ENCODE measurements at places on chromosomes 3 and 15. TPM values are rescaled to one million over a fixed set of nuclear protein-coding genes. Genes with fewer than 3 reads are reported as not detected.

GRCh38 chr3:169528289-169528688 is 135.2 kb downstream of the MECOM start:
- no peak for DNase-seq

The DTWD1 gene
- total RNA-seq = 39.8 TPM

The PRSS50 gene
- 0.16 TPM for total RNA-seq

The LZTFL1 gene
- 31.0 TPM for total RNA-seq

DNA sequence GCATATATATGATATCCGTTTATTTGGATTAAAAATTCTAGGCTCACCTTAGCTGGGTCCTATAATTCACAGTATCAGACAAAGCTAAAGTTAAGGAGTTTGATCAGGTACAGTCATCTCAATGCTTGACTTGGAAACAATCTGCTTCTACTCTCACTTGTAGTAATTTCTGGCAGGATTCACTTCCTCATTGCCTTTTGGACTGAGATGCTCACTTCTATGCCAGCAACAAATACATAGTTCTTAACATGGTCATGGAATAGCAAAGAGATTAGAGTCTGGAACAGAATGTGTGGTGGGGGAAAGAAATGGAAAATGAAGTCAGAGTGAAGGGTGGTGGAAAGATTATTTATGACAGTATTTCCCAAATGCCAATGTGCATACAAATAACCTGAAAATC is 693.6 kb downstream of the CADM2 start:
- DNase-seq = no peak

DNA sequence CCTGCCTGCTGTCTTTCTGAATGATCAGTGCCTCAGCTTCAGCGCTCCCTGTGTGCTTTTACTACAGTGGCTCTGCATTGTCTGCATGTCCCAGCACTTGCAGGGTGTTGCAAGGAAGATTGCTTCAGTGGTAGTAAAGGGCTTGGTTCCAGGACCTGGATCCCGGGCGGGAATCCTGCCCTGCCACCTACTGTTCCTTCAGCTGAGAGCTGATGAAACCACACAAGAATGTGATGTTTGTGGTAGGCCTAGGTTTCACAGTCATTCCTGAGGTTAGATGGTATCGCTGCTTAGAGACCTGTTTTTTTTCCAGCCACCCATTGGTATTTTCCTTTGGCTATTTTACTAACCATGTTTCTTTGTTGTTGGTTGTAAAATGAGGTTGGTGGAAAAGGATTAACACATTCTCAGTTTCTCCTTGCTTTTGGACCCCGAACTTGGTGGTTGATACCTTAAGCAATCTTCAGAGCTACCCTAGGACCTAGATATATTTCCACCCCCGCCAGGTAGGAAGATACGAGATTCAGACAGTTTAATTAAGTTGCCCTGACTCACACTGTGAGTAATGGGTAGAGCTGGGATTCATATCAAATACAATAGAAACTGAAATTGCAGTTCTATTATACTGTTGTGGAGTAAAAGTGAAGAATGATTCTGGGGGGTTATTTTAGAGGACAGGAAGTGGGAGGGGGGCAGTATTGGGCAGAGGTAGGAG is 11.4 kb downstream of the GPR87 start:
- DNase-seq = peak; percentile 67

DNA sequence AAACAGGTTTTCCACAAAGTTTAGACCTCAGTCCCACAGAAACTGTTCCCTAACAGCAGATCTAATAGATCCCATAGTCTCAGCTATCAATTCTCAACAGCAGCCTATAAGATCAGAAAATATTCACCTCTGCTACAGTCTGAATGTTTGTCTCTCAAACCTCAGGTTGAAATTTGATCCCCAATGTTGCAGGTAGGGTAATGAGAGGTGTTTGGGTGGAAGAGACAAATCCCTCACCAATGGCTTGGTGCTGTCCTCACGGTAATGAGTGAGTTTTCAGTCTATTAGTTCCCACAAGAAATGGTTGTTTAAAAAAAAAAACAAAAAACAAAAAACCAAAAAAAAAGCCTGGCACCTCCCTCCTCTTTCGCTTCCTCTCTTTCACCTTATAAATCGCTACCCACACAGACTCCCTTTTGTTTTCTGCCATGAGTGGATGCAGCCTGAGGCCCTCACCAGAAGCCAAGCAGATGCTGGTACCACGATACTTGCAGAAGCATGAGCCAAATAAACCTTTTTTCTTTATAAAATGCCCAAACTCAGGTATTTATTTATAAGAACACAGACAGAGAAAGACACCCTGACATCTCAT is 14.2 kb downstream of the ZNF280D start:
- DNase-seq = no peak

The GOLGA6L22 gene
- not detected for total RNA-seq

The SPCS1 gene
- 102 TPM for total RNA-seq

DNA sequence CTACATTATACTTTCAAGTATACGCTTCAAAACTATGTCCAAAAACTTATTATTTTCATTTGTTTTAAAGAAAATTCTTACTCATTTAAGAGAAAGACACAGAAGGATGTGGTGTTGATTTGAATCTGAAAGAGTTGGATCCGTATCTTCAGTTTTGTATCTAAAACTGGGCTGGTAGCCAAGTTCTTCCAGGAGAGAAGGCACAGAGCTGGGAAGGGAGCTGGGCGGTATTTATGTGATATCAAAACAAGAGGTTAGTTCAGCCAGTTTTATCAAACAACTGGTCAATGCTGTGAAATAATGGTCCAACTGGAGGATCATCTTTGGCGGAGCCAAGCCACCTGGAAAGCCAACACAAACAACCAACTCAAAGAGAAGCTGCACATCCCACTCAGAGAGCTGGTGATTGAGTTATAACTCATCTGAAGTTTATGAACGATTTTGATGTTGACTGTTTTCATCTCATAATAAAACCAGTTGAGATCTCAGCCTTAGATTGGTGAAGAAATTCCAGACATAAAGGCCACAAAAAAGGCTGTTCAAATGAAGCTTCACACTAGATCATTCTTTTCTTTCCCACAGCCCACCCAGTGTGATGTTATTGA is 489.6 kb upstream of the RASGRP1 start:
- no peak for DNase-seq

- DNase-seq = no peak
Observed at GRCh38 chr3:57743496-57743895, 12.6 kb upstream of the SLMAP start.

The SAMD7 gene
- not detected for total RNA-seq

The CCR9 gene
- not detected for total RNA-seq
